ENCODE measurements at places on chromosomes 16 and 17.

DNA sequence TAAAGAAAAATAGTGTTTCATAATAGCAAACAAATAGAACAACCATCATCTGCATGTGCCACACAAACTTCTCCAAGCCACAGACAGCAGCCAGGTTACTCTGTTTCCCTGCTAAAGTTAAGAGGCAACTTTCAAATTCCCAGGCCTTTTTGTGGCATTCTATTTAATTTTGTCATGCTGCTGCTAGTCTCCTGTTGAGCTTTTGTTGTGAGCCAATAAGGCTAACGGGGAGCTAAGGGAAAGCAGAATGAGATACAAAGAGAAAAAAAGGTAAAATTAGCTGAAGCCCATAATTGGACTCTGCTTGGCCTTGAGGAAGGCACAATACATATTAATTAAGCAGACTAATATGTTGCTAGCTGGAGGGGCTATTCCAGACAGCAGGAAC lies 74.7 kb upstream of the GNAO1 start:
- no peak for DNase-seq

- no peak for DNase-seq
Measured at GRCh38 chr17:82157046-82158035, 55.3 kb downstream of the CCDC57 start.

- DNase-seq = peak; percentile 6
Measured at GRCh38 chr16:50154420-50154950, 1.4 kb downstream of the TENT4B start.

- no peak for DNase-seq
Measured at GRCh38 chr17:280901-281300, 71.7 kb downstream of the RPH3AL start.

DNA sequence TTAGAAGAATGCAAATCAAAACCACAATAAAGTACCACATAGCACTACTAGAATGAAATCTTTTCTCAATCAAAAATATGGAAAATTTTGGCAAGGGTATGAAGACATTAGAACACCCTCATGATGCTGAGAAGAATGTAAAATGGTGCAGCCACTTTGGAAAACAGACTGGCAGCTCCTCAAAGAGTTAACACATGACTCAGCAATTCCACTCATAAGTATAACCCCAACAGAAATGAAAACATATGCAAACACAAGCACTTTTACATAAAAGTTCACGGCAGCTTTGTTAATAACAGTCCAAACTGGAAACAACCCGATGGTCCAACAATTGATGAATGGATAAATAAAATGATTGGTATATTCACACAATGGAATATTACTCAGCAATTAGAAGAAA lies 124.5 kb downstream of the SHCBP1 start:
- no peak for DNase-seq

GRCh38 chr16:27853651-27854050 lies 209.9 kb downstream of the GSG1L start:
- DNase-seq = no peak

GRCh38 chr17:77698903-77699623 lies 259.4 kb upstream of the TNRC6C start:
- DNase-seq = no peak

- peak; percentile 54 for DNase-seq
Measured at GRCh38 chr17:67390646-67391361, 13.7 kb downstream of the PITPNC1 start.

DNA sequence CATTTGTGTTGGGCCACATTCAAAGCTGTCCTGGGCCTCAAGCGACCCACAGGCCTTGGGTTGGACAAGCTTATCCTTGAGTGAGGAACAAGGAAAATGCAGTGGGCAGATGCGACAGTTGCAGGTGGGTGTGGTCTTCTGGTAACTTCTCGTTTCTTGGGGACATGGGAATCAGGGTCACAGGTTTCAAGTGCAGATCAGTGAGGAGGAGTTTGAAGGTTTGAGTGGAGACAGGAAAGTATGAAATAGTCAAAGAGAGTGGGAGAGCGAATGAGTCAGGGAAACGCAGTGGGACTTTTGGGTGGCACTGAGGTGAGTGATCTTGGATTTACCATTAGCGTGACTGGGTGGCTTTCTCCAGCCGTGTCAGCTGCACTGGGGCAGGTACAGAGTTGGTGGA lies 15.4 kb upstream of the CCL22 start:
- DNase-seq = no peak

GRCh38 chr17:63751806-63752205 lies 10.2 kb upstream of the STRADA start:
- DNase-seq = peak; percentile 21

DNA sequence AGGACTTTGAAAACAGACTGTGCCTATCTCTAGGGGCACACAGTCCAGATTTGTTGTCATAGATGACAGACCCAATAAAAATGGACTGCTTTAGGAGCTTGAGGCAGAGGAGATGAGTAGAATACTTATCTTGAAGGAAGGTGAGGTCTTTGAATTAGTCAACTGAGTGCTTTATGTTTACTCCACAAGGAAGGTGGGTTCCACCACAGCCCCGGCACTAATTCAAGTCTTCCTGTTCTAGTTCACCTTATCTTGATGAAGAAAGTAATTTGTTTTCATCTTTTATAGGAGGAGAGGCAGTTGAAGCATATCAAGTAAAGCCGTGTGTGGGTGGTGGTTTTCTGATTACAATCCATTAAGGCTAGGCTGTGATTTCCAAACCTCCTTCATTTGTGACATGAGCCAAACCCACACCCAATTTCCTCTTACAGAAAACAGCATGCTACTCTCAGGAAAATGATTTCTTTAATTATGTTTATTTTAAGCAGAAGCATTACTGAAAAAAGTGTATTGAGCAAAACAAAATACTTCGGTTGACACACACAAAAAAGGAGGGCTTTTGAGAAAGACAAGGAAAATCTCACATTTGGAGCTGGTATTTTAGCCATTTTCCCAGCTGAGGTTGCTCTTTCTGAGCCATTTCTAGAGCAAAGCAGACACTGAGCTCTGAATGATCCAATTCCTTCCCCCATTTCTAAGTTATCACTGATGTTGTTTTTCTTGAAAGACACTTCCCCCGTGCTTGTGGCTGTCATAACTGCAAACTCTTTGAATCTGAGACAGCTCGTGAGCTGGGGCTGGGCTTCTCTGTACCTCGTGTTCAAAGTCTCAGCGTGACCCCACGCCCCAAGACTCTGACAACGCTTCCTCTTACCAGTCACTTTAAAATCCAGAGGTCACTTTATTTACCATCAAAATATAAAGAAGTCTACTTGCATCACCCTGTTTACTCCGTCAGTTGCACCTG lies 35.4 kb downstream of the CDRT15 start:
- peak; percentile 63 for DNase-seq

- no peak for DNase-seq
Measured at GRCh38 chr16:1341495-1342420, 8.3 kb downstream of the BAIAP3 start.

DNA sequence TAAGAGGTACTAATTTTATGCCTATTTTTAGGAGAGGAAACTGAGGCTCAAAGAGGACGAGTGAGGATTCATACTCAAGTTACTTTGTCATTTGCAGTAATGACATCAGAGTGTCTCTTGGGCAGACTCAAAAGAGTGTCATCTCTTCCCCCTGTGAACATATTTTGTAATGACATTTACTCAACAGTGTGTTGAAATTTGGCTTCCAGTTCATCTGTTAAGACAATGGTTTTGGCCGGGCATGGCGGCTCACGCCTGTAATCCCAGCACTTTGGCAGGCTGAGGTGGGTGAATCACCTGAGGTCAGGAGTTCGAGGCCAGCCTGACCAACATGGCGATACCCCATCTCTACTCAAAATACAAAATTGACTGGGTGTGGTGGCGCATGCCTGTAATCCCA lies 28.9 kb downstream of the WFDC1 start:
- DNase-seq = no peak

DNA sequence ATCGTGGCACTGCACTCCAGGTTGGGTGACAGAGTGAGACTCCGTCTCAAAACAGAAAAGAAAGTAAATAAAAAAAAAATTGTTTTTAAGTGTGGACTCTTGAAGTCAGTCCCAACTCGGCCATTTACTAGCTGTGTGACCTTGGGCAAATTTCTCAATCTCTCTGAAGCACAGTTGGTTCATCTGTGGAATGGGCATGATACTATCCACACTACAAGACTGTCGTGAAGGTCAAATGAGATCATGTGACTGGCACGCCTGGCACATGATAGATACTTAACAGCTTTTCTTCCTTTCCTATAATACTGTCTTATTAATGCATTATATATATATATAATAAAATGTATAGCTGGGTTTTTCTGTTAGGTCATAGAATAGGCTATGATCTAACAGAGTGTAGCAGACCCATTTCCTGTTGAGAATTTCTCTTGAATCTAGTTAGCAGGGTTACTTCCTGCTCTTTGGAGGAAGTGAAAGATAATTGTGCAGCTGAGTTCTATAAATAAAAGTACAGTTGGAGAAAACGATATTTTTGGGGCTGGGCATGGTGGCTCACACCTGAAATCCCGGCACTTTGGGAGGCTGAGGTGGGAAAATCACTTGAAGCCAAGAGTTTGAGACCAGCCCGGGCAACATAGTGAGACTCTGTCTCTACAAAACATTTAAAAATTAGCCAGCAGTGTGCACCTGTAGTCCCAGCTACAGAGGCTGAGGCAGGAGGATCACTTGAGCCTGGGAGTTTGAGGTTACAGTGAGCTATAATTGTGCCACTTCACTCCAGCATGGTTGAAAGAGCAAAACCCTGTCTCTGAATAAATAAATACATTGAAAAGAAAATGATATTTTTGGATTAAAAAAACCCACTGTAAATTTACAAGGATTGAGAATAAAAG lies 7.3 kb downstream of the MILR1 start:
- peak; percentile 30 for DNase-seq

DNA sequence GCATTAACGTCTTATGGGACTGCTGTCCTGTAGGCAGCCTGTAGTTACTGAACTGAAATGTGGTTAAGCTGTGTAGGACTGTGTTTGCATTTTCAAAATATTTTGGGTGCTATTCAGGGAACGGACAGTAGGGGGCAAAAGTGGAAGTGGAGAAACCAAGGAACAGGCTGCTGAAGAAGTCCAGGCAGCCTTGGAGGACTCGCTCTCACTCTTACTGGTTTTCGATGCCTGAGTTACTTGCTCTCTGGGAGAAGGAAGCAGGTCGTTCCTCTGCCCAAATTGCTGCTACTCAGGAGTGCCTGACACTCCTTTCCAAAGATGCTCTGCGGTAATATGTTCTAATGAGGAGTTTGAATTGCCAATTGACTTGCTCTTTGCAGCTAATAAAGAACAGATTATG lies 64.5 kb upstream of the RBFOX1 start:
- DNase-seq = no peak

DNA sequence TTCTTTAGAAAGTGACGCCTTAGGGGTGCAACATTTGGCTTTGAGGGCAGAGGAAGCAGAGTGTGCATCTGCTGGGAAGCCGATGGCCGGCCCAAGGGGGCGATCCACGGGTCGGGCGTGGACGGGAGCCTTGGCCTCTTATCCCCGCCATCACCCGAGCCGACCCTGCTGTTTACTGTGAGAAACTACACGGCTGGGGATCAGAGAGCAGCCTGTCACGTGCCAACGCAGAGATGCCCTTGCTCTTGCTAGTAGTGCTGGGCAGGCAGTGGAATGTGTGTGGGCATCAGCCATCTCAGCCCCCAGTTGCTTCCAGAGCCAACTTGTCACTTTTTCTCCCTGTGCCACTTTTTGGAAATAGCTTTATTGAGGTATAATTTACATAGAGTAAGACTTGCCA lies 26.7 kb upstream of the ITGB4 start:
- DNase-seq = no peak

GRCh38 chr16:75085556-75085955 lies 31.0 kb downstream of the LDHD start:
- no peak for DNase-seq

DNA sequence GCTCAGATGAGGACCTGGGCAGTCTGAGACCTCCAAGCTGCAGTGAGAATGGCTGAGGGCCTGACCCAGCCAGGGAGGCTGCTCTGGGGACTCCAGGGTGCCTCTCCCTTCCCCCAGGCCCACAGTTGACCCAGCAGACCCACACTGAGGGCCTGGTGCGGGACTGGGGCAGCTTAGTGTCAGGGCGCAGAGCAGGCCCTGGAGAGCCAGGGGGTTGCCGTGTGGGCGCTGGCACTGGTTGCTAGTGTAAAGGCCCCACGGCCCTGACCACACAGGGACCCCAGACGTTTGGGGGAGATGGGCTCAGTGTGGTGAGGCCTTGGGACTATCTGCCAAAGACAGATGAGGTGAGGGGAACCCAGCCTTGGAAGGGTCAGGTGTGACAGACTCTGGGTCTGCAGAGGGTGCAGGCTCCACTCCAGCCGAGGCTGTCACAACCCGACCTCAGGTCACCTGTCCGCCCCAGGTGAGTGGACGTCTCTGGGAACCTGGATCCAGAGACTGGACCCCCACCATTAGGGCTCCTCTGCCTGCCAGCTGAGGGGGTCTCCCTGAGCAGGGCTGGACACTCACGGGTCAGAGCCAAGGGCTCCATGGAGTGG lies 50.8 kb upstream of the GNG13 start:
- no peak for DNase-seq

- DNase-seq = no peak
Measured at GRCh38 chr16:52912565-52913173, 140.0 kb downstream of the CHD9NB start.

DNA sequence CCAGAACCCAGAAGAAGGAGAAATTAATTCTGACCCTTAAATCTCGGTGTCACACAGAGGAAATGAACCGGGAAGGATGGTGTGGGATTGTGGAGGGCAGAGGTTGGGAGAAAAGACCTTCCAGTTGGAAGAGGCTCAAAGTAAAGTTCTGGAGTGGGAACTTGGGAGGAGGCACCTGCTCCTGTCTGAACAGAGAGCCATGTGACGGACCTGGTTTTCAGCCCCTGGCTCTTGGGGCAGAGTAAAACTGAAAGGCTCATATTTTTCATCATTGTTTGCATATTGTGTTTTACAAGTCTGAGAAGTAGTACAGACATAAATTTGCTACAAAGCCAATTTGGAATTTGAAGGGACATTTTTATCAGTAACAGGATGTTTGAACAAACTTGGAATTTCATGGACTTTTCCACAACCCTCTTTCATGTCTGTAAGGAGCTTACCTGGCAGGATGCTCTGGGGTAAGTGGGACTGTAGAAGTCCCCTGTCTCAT lies 24.4 kb upstream of the SEC14L1 start:
- no peak for DNase-seq

- DNase-seq = no peak
Measured at GRCh38 chr17:31688701-31689100, 170.3 kb downstream of the COPRS start.

GRCh38 chr17:45021607-45022287 lies 29.7 kb downstream of the DCAKD start:
- peak; percentile 64 for DNase-seq

DNA sequence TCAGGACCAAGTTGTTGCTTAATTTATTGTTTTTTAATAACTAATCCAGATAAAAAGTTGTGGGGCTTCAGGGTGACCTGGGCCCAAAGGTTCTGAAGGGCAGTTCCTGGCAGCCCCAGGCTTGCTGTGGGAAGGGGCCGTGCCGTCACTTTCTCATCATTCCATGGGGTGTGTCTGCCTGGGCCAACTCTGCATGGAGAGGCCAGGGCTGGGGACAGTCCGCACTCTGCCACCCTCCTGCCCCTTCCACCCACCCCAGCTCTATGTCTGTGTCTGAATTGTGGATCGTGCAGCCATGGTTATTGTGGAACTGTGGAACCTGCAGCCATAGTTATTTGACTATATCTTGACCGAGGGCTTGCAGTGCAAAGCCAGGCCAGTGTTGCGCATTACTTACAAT lies 4.0 kb downstream of the LIMD2 start:
- DNase-seq = no peak

- DNase-seq = no peak
Measured at GRCh38 chr16:19899605-19899955, 14.9 kb upstream of the GPRC5B start.

All from CD4-positive, alpha-beta T cell treated with Interleukin-1 beta for 1 hour (primary cell).